Naive B cell (primary cell): ENCODE measurements at places on chromosomes 13 and 19.

DNA sequence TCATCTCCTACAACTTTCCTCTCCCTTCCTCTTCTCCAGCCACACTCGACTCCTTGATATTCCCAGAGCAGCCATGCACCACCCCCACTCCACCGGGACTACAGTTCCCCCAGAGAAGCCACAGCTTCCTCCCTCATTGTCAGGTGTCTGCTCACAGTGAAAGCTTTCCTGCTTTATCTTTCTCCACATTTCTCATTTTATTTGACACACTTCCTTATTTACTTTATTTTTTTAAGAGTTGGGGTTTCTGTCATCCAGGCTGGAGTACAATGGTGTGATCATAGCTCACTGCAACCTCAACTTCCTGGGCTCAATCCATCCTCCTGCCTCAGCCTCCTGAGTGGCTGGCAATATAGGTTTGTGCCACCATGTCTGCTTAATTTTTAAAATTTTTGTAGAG is 464.6 kb downstream of the MYO16 start:
- no peak for DNase-seq

DNA sequence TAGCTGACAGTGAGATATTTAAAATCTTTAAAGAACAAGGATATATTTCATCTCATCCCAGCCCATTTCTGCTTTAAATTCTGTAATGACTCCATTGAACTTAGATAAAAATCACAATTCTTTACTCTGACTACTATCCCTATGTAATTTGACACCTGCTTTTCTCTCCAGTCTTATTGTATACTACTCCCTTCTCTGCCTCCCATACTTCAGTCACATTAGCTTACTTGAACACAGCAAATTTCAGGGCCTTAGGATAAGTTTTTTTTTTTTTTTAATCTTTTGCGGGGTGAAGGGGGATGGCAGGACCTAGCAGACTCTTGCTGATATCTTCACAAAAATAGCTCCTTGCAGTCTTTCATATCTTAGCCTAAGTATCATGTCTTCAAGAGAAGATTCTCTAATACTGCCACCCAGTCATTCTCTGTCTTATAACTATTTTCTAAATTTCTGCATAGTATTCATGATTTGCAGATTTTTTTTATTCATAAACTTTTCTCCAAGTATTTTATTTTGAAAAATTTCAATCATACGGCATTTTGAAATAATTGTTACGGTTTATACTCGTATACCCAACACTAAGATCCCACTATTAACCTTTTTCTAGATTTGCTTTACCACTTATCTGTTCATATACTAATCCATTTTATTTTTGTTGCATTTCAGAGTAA is 151.4 kb downstream of the PCCA start:
- no peak for DNase-seq

DNA sequence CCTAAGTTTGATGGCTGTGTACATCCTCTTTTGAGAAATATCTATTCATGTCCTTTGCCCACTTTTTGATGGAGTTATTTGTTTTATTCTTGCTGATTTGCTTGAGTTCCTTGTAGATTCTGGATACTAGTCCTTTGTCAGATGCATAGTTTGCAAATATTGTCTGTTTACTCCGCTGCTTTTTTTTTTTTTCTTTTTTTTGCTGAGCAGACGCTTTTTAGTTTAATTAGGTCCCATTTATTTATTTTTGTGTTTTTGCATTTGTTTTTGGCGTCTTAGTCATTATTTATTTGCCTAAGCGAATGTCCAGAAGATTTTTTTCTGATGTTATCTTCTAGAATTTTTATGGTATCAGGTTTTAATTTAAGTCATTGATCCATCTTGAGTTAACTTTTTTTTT is 114.9 kb downstream of the GPC6 start:
- no peak for DNase-seq

DNA sequence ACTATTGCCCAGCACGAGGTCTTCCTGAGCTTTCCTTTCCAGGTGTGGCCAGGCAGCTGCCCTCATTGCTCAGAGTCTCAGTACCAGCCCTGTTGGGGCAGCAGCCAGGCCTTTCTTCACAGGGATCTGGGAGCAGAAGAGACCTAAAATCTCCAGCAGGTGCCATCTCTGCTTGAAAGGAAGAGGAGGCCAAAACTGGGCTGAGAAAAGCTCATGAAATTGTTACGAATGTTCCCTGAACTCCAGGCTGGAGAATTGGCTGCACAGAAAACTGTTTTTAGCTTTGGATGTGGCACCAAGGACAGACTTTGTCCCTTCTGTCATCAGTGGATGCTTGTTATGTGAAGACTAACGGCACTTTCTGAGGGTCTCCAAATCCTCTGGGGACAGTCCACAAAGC is 8.7 kb upstream of the PEPD start:
- DNase-seq: no peak

DNA sequence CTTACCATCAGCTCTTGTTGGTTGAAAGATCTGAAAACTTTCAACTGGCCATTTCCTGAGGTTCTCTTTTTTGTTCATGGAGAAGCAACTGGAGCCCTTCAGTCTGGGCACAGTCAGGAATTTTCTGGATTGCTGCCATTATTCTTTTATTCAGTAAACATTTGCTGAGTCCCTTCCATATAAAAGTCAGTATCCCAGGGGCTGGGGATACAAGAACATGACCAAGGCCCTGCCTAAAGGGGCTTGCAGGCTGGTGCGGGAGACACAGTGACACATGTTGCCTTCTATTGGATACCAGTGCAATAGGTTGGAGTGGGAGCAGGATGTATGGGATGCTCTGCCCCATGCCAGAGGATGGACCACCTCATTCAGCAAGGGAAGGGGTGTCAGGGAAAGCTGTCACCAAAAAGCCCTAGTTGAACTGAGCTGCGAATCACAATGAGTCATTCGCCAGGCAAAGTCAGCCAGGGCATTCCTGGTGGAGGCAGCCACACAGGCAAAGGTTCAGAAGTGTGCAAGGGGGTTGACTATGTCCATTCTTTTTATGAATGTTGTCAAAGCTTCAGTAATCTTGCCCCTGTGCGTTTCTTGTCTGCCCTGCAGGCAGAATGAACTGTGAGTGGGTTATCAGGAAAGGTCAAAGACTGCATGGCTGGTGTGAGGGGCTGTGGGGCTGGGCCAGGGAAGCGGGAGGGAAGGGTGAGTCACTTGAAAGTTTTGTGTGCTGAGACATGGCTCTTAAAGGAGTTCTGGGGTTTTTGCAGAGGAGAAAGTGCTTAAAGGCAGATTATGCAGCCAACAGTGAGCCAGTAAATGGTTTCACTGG is 395.9 kb downstream of the KCNRG start:
- DNase-seq: no peak

GRCh38 chr13:37340901-37341670 is 235.6 kb upstream of the CSNK1A1L start:
- no peak for DNase-seq

- no peak for DNase-seq
These were observed 67.5 kb downstream of the STARD13 start for GRCh38 chr13:33218020-33218419.

GRCh38 chr19:40348961-40349507 is 539 bp downstream of the PLD3 start:
- DNase-seq: no peak

- DNase-seq: no peak
These were observed at the start of gene PRRG2 for GRCh38 chr19:49581007-49581508. PRRG2 (plus strand) TSS chr19:49581316; CDS start chr19:49583220, 1,904 bp downstream.

- no peak for DNase-seq
These were observed 6.6 kb downstream of the RCBTB2 start for GRCh38 chr13:48526286-48526685.

DNA sequence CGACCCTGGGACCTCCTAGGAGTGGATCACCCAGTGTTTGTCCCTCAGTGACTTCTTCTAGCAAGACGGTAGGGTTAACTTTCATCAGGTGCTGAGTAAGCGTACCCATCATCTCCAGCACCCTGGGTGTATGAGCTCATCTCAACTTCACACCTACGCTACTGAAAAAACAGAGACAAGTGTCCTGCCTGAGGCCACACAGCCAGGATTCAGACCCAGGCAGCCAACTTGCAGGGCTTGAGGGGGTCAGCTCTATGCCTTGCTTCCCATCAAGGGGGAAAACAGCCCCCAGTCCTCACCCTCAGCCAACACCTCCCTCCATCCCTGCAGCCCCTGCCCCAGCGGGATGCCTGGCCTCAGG is 4.6 kb downstream of the TLE2 start:
- no peak for DNase-seq

GRCh38 chr13:93589788-93590187 is 363.2 kb downstream of the GPC6 start:
- no peak for DNase-seq

GRCh38 chr19:38134540-38135149 is 89.4 kb downstream of the DPF1 start:
- DNase-seq: peak; percentile 15

DNA sequence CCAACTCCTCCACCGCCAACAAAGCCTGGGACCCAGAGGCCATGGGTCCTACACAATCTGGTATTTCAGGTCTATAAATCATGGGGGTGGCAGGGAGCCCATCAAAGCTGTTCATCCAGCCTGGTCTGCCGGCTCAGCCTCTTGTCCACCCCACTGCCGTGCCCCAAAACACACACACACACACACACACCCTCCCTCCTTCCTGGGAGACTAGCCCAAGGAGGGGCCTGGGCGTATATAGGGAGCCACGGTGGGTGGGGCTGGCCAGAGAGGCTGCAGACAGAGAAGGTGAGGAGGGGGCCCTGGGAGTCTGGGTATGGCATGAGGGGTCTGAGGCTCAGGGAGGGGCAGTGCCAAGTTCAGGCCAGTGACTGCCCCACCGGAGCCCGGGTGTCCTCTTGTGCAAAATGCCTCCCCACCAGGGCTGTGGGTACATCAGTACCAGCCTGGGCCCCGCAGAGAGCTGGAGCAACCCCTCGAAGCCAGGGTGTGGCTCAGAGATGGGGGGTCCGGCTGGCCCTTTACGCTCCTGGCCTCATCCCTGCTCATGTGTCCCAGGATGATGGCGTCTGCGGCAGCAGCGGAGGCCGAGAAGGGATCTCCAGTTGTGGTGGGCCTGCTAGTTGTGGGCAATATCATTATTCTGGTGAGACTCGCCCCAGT is at the start of gene UPK1A:
UPK1A (plus strand) TSS at position 267 of the 663 bp plus-strand sequence; CDS start at position 563, 296 bp downstream.
- no peak for DNase-seq

- no peak for DNase-seq
These were observed 55.4 kb downstream of the KDM4B start for GRCh38 chr19:5024282-5024681.

DNA sequence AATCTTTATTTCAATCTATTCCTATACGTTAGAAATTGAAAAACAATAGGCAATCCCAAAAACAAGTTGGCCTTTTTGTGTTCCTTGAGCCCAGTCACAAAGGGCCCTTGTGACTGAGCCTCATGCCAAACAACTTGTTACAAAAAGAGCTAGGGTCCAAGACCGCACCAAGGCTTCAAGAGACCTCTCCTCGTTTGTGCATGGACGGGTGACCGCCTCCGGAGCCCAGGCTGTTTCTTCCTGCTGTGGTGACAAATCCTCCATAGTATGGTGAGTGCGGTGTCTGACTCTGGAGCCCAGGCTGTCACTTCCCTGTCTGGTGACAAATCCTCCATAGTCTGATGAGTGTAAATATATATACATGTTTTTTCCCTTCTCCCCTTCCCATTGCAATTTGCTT is 63.7 kb downstream of the ZNF93 start:
- no peak for DNase-seq

- peak; percentile 81 for DNase-seq
These were observed 6.7 kb upstream of the ERFL start for GRCh38 chr19:41934849-41935374.

- peak; percentile 78 for DNase-seq
These were observed 27.6 kb downstream of the ZNF607 start for GRCh38 chr19:37691881-37692504.

- no peak for DNase-seq
These were observed 77.7 kb downstream of the LRRC63 start for GRCh38 chr13:46289260-46289955.

DNA sequence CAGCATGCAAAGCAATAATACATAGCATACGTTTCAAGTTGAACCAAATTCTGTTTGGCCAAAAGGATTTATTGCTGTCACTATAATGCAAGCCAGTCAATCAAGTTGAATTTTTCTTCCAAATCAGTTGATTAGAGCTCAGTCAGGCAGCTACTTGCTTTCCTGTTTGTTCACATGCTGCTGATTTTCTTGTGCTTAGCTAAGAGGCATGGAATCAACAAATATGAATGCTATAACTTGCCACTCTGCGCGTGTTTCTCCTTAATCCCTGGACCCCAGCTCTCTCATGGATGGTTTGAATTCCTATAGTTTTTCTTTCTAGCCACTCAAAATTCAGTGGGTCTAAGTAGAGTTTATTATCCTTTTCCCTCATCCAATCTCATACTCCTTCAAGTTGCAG is 311.3 kb downstream of the KLF5 start:
- DNase-seq: no peak

DNA sequence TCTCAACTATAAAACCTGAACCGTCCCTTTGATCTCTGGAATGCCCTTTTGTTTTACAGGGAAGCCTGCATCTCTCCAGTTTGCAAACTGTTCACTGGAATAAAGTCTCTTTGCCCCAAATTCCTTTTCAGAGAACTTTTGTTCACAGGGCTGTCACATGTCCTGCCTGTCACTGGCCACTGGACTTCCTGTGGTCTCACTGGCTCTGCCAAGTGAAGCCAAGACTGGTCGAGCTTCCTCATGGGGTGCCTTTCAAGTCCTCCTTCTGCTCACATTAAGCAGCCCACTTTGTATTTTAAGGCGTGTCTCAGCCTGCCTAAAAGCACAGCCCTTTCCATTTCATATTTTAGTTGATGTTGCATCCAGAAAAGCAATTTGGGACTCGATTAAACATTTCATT is 215.7 kb downstream of the KATNAL1 start:
- DNase-seq: no peak

- no peak for DNase-seq
These were observed 18.1 kb downstream of the MEGF8 start for GRCh38 chr19:42343344-42344110.

GRCh38 chr13:39245688-39246087 is 207.4 kb downstream of the NHLRC3 start:
- DNase-seq: no peak

DNA sequence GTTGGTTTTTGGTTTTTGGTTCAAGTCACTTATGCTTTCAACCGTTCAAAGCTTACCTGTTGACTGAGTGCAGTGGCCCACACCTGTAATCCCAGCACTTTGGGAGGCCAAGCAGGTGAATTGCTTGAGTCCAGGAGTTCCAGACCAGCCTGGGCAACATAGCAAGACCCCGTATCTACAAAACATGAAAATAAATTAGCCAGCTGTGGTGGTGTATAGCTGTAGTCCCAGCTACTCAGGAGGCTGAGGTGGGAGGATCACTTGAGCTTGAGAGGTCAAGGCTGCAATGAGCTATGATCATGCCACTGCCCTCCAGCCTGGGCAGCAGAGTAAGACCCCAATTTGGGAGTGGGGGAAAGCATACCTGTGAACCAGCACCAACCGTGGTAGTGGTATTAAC is 43.7 kb downstream of the PEX11G start:
- DNase-seq: no peak

DNA sequence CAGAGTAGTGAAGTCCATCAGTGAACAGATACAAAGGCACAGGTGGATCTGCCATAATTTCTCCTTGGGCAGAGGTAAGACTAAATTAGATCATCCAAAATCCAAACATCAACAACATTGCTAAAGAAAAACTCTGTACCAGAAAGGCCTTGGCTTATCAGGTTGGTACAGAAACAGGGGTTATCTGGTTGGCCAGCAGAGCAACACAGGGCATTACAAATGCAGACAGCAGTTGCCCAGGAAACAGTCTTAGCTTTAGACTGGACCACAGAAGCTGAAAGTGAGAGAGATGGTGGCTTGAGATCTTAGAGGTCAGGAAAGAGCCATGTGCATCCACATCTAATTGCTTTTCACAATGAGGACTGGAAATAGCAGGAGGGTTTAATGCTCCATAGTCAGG is 26.6 kb upstream of the DGKH start:
- no peak for DNase-seq

- no peak for DNase-seq
These were observed 93.3 kb upstream of the USP29 start for GRCh38 chr19:57026476-57026875.
